OCI-M1 (cell line): ENCODE measurements at places on chromosomes 12 and 14.
A peak's percentile ranks its signal among the peaks of the same experiment; 100 is the strongest.

- no peak for DNase-seq
Measured at GRCh38 chr14:89660166-89660565, 243.1 kb upstream of the FOXN3 start.

- peak; percentile 31 for DNase-seq
Measured at GRCh38 chr14:71290960-71291466, 383.8 kb downstream of the PCNX1 start.

DNA sequence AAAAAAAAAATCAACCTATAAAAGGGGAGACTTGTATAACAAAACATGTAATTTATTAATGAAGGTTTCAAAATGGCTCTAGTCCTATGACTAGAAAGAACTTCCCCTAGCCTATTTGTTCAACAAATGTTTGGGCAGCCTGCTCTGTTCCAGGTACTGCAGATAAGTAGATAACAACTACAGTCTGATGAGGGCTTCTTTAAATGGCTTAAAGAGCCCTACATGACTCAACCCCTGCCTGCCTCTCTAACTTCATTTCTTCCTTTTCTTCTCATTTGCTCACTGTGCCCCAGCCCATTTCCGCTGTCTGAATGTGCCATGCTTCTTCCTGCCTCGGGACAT is 21.5 kb downstream of the ALDH6A1 start:
- DNase-seq: no peak

GRCh38 chr12:122001466-122002209 is 20.0 kb upstream of the BCL7A start:
- no peak for DNase-seq

DNA sequence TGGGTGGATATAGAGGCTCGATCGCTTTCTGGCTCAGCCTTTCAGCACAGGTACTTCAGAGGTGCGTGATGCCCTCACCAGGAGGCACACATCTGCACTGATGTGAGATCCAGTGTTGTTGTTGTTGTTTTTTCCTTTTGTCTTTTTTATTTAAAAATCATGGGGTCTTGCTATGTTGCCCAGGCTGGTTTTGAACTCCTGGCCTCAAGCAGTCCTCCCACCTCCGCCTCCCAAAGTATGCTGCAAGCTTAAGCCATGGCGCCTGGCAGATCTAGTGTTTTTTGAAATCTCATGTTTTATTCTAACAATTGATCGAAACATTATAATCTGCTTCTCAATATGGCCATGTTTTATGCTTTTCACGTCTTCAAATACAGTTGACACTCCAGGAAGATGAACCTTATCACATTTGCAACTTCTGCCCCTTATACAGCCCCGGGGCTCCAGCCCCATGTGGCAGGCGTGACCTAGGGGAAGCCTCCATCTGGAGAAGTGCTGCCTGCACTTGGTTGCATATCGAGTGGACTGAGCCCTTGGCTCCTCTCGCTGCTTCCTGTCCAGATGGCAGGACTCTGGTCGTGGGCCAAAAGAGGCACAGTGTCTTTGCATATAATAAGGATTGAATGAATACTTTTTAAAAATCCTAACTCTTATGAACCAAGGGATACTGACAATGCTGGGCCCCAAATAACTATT is 71.7 kb downstream of the TRAF3 start:
- no peak for DNase-seq

DNA sequence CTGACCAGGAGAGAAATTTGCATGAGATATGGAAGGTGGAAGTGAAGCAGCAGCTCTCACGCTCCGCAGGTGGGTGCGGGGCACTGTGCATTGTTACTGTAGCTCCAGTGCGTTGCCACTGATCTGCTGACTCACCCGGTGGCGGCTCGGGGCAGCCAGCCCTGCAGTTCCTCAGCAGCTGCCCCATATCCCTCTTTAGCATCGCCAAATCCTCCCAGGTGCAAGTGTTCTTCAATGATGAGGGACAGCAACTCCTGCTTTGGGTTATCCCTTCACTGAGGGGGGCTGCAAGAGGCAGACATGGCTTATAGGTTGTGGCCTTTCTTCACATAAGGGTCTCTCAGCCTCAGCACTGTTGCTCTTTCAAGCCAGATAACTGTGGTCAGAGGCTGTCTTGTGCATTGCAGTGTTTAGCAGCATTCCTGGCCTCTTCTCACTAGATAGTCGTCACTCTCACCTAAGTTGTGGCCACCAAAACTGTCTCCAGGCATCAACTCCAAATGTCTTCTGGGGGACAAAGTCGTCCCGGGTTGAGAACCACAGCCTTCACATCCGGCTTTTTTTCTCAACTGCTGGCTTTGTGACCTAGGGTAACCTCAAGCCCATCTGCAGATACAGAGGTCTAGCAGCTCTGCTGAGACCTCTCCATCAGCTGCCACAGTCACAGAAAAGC is 180.8 kb downstream of the EFCAB11 start:
- peak; percentile 52 for DNase-seq

GRCh38 chr12:575948-576614 is 87.2 kb downstream of the NINJ2 start:
- DNase-seq: peak; percentile 93

DNA sequence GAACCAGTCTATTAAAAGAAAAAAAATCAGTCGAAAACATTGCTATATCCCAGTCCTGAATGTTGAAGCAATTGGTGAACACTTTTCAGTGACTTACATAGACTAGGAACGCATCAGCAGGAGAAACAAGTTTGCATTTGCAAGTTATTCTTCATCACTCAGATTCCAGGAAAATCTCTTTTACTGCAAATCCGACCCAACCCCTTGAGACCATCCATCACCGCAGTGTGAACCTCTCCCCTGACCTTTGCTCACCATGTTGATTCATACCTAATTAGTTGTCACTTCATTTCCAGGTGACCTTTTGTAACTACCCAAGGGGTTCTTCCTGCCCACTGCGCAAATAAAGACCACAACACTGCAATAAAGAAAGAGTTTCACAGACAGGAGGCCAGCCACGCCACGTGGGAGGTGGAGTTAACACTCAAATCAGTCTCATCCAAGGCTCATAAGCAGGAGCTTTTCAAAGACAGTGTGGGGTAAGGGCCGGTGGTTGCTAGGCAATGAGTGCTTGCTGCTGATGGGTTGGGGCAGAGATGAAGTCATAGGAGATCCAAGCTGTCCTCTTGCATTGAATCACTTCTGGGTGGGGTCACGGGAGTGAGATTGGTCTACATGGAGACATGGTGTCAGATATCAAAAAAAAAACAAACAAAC is 241.3 kb upstream of the TMEM132C start:
- DNase-seq: no peak

GRCh38 chr12:107560165-107560898 is 125.3 kb upstream of the PWP1 start:
- DNase-seq: no peak

DNA sequence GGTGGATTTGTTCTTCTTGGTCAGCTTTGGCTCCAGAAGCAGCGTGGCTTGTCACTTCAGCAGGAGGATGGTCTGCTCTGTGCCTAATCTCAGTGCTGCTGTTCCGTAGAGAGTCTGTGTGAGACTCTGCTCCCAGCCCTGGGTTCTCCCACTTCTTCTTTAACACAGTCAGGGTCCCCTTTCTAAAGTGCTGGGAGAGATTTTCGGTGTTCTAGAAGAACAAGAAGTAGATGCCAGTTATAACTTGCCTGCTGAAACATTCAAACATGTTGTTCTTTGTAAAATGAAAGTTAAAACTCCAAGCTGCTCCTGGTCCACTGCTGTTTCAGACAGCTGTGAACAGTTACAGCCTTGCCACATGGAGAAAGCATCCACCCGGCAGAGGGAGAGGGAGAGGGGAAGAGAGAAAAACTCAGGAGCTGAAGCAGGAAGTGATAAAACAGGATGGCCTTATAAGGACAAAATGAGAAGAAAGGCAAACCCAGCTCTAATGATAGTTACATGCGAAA is 55.2 kb upstream of the CERS5 start:
- DNase-seq: peak; percentile 81

DNA sequence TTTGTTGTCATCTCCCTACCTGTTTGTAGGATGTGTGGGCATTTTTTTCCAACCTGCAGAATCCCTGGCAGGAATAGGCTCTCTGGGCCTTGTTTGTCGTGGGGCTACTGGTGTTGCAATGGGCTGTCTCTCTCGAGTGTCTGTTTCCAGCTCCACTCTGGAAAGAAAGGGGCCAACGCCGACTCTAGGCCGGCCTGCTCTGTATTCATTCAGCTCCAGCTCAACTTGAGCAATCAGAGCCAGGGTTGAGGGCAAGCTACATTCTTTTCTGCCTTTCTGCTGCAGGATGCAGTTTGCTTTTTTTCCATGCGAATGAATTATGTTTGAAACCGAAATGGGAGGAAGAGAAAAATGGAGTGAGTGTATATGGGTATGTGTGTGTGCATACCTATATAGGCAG is 2.3 kb downstream of the JDP2 start:
- DNase-seq: no peak

- DNase-seq: no peak
Measured at GRCh38 chr12:108586306-108586705, 11.6 kb downstream of the TMEM119 start.

GRCh38 chr14:98138666-98139065 is 1133.3 kb downstream of the BCL11B start:
- no peak for DNase-seq

GRCh38 chr12:53180931-53181645 is 363 bp upstream of the CSAD start:
- DNase-seq: peak; percentile 84

DNA sequence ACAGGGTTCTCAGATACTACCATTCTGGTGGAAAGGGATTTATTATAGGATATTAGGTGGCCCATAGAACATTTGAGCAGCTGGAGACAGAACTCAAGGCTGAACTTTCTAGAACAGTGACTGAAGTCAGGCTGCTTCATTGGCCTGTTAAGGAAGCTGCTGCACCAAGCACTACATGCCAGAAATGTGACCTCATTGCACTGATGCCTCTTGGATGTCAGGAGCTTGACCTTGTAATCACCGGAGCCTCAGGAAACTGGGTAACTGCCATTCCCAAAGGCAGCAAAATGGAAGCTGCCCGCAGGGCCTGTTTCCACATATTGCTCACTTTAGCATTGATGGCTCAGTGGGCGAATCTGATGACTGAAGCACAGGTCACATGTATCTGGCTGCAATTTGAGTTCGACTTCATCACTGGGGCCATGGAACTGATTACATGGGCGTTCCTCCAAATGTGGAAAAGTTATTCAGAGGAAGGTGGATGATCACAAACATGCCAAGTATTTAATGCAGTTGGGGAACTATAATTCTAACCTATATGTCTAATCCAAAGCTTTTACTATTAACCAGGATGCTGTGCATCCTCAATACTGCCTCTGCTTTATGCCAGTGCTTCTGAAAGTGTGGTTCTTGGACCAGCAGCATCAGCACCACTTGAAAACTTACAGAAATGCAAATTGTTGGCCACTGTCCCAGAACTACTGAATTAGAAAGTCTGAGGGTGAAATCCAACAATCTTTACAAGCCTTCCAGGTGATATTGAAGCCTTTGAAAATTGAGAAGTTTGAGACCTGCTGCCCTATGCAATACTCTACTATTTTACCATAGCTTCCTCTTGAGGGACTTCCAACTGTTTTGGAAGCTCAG is 337.2 kb upstream of the NAV3 start:
- no peak for DNase-seq
